ENCODE measurements at places on chromosomes 13 and 19.
A peak's percentile ranks its signal among the peaks of the same experiment; 100 is the strongest.

- H3K36me3 ChIP-seq = peaks cover 16% of the 10 kb centered on the region
- no peak overlapping the region for H3K27ac ChIP-seq
- no peak for DNase-seq
These were observed 76.8 kb downstream of the ESD start for GRCh38 chr13:46720189-46720588.

DNA sequence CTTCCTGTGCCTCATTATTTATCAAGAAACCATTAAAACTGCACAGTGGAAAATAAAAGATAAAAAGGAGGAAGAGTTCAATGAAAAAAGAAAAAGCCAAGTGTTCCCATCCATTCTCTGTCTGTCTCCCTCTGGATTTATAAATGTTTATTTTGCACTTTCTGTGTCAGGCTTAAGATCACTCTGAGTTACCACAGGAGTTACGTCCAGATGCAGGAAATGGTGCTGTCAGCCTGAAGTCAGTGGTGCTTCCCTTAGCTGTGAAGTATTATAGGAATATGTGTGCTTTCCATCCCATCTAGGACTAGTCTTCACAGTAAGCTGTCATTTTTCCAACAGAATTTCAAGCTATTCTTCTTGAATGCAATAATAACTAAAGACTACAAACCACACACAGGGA lies 420.2 kb downstream of the KCTD12 start:
- H3K27me3 ChIP-seq = peaks cover 7% of the 10 kb centered on the region
- H3K4me3 ChIP-seq = no peak overlapping the region
- H3K36me3 ChIP-seq = no peaks in the 10 kb centered on the region
- no peak for DNase-seq

GRCh38 chr13:63042686-63043085 lies 1627.0 kb upstream of the PCDH20 start:
- DNase-seq = no peak
- no peaks in the 10 kb centered on the region for H3K4me1 ChIP-seq
- H3K27me3 ChIP-seq = no peaks in the 10 kb centered on the region
- H3K4me3 ChIP-seq = no peak overlapping the region
- H3K27ac ChIP-seq = no peak overlapping the region
- no peaks in the 10 kb centered on the region for H3K36me3 ChIP-seq

- no peak for DNase-seq
- no peaks in the 10 kb centered on the region for H3K36me3 ChIP-seq
- no peaks in the 10 kb centered on the region for H3K4me1 ChIP-seq
- no peak overlapping the region for H3K27ac ChIP-seq
These were observed 35.5 kb downstream of the LYL1 start for GRCh38 chr19:13066933-13067807.

DNA sequence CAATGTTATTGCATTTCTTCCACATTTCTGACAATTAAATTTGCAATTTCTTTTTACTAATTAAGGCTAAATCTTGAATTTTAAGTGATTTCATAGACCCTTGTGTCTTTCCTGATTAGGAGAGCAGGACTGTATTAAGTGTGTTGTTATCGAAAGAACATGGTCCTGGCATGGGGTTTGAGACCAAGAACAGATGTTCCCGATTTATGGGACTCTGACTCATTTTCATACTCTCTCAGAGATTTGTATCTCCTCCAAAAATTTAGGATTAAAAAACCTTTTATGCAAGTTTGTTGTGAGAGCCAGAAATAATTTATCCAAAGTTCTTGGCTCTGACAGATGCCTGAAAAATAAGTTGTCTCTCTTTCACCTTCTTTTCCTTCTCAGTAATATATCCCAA lies 589.3 kb upstream of the ARGLU1 start:
- H3K36me3 ChIP-seq = no peaks in the 10 kb centered on the region
- DNase-seq = no peak
- H3K27me3 ChIP-seq = no peaks in the 10 kb centered on the region

DNA sequence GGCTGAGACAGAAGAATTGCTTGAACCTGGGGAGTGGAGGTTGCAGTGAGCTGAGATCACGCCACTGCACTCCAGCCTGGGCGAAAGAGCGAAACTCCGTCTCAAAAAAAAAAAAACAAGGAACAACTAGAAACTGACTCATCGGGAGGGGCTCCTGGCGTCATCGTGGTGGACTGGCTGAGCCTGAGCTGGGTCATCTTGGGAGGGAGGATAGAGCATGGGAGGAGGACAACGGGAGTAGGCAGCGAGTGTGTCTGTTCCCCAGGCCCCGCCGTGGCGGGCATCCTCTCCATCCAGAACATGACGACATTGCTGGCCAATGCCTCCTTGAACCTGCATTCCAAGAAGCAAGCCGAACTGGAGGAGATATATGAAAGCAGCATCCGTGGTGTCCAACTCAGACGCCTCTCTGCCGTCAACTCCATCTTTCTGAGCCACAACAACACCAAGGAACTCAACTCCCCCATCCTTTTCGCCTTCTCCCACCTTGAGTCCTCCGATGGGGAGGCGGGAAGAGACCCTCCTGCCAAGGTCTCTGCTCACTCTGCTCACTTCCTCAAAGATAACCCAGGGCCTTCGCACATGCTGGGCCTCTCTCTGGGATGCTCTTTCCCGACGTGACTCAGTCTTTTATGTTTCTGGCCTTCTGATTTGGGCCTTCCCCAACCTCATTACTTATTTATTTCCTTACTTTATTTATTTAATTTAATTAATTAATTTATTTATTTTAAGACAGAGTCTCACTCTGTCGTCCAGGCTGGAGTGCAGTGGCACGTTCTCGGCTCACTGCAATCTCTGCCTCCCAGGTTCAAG lies 16.6 kb downstream of the DDX39A start:
- no peaks in the 10 kb centered on the region for H3K27me3 ChIP-seq
- H3K4me1 ChIP-seq = peaks cover 10% of the 10 kb centered on the region
- H3K27ac ChIP-seq = no peak overlapping the region

GRCh38 chr13:64579331-64579730 lies 2650.8 kb downstream of the PCDH9 start:
- no peaks in the 10 kb centered on the region for H3K27me3 ChIP-seq
- H3K4me1 ChIP-seq = no peaks in the 10 kb centered on the region
- H3K27ac ChIP-seq = no peak overlapping the region
- no peak overlapping the region for H3K4me3 ChIP-seq
- no peak for DNase-seq
- H3K36me3 ChIP-seq = no peaks in the 10 kb centered on the region

- H3K4me1 ChIP-seq = peaks cover 11% of the 10 kb centered on the region
- no peaks in the 10 kb centered on the region for H3K27me3 ChIP-seq
- no peak for DNase-seq
These were observed 462.9 kb downstream of the COG6 start for GRCh38 chr13:40118337-40118736.

DNA sequence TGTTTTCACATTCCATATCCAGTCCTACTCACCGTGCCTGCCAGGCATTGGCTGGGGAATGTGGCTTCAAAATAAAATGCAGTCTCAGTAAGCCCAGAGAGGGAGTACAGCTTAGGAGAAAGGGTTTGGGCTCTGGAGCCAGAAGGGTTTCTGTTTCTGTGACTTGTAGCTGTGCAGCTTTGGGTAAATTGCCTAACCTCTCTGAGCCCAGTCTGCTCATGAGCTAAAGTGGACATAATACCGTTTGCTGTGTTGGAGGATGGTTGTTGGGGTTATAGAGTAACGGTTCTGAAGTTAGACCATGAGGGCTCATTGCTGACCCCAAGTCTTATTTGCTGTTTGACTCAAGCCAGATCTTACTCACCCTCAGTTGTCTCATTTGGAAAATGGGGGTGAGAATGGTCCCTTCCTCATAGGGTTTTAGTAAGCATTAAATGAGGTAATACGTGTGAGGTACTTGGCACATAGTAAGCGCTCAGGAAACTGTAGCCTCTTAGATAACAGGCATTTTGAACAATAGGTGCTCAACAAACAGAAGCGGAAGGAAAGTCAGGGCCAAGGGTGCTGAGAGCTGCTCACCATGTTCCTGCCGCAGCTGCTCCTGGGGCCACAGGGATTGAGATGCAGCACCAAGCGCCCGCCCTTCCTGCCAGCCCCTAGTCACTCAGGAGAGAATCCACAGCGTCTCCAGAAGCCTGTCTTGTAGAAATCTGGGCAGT lies 45.5 kb downstream of the C13orf42 start:
- no peak overlapping the region for H3K27ac ChIP-seq
- H3K27me3 ChIP-seq = peaks cover 19% of the 10 kb centered on the region
- no peak overlapping the region for H3K4me3 ChIP-seq
- DNase-seq = no peak
- H3K4me1 ChIP-seq = peaks cover 6% of the 10 kb centered on the region

DNA sequence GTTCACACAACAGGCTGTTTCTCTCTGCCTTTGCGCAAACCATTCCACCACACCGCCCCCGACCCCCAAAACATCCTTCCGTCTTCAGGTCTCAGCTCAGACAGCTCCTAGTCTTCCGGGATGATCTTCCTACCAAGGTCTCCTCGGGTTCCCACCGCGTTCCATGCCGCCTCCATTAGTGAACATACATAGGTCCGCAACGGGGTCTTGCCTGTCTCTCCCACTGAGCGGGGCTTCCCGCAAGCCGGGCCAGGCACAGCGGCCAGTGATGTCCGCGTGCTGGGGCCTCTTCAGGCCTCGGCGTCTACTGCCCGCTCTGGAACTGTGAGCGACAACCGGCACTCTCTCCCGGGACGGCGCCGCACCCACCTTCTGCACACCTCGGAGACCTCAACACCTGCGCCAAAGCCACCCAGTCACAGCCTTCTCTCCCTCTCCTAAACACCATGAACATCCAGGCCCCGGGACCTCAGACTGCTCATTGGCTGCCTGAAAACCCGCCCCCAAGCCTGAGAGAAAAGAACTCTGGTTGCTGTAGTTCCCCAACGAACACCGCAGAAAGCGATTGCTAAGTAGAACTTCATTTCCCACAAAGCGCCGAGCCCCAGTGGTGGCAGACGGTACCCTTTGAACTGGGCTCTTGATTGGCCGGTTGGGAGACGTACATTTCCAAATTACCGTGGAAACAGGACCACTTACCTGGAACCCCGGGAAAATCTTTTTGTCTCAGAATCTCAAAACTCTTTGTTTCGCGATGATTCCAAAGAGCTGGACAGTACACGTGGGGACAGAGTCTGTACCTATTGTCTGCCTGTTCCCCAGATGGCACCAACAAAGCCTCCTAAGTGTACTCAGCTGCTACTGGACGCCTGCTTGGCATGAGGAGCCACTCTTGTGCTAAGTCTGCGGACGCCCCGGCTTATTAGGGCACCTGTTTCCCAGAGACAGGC lies 9.5 kb downstream of the DYRK1B start:
- H3K4me1 ChIP-seq = peaks cover 10% of the 10 kb centered on the region
- H3K27me3 ChIP-seq = no peaks in the 10 kb centered on the region
- peak; percentile 86 for DNase-seq
- no peak overlapping the region for H3K4me3 ChIP-seq

DNA sequence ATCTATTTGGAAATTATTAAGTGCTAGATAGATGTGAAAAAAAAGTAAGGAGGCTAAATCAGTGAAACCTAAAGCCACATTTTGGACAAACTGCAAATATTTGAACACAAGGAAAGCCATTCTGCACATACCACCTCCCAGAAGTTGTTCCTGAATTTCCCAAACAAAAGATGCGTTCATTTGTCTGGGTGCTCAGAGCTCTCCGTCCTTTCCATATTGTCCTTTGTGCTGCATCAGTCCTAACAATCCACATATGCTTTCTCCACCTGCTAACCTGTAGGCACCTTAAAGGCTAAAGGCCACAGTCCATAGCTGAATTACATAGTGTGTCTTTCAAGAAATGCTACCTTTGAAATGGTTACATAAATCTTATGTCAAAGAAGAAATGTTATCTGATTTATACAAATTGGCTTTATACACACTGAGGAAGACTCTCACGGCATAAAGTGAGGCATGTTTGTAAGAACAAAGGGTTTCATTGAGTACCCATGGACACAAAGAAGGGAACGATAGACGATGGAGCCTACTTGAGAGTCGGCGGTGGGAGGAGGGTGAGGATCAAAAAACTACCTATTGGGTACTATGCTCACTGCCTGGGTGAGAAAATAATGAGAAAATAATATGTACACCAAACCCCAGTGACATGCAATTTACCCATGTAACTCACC lies 182.0 kb downstream of the RGCC start:
- H3K36me3 ChIP-seq = peaks cover 9% of the 10 kb centered on the region
- H3K27ac ChIP-seq = no peak overlapping the region
- H3K4me3 ChIP-seq = no peak overlapping the region
- no peak for DNase-seq
- no peaks in the 10 kb centered on the region for H3K27me3 ChIP-seq

- H3K4me1 ChIP-seq = no peaks in the 10 kb centered on the region
- no peak for DNase-seq
- peaks cover 18% of the 10 kb centered on the region for H3K27me3 ChIP-seq
- no peaks in the 10 kb centered on the region for H3K36me3 ChIP-seq
These were observed 36.8 kb upstream of the ATP1A3 start for GRCh38 chr19:42030645-42031440.

Measured in activated naive CD8-positive, alpha-beta T cell treated with anti-CD3 and anti-CD28 coated beads for 36 hours (primary cell).